ENCODE measurements at places on chromosomes 1 and 21.

DNA sequence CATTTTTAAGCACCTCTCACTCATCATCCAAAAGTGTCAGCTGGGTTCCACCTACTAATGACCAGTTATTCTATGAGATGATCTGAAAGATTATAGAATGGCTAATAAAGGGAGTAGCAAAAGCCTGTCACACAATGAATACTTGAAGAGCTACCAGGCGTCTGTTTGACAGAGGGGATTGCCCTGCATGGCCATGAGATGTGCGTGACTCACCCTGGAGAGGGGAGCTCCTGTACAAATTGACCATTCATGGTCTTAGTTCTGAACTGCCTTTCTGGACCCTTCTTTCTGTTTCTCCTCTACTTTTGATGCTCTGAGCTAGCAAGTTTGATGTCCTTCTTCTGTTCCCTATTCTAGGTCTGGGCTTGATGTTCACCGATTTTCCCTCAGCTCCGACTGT, 85.2 kb upstream of the ABCD3 start:
- DNase-seq, result no peak

DNA sequence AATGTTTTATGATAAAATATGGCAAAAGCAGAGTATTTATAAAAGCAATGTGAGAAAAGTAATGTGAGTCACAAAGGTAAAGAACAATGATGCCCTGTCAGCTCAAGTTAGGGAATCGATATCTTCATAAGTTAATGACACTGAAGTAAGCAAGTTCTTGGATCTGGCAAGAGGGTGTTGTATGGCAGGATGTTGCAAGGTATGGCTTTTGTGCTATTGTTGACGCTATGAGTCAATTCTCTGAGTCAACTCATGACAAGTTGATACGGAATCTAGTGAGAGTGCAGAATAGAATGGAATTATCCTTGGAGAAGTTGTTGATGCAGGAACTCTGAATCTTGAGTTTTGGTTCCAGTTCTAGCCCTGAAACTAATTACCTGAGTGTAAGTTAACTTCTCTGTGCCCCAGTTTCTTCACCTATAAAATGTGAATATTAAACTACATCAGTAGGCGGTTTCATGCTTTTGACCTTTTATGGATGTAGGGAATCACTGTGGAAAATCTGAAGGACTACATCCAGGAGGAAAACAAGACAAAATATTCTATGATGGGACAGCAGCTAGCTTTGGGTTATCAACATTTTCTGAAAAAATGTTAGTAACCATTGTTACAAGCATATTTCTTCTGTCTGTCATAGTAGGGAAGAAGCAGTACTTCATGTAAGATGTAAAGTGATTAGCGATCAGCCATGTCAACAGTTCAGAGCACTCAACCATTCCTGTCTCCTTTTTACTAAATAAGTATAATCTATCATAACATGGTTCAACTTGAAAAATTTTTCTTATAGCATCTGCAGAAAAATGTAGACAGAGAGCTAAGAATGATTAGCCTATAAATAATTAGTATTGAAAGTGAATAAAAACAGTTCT, 96.9 kb downstream of the ATP6V1G3 start:
- peak; percentile 90 for DNase-seq

- no peak for DNase-seq
Observed at GRCh38 chr1:180066150-180066549, 88.5 kb upstream of the QSOX1 start.

- DNase-seq, result no peak
Observed at GRCh38 chr21:35635994-35636393, 424.3 kb downstream of the SETD4 start.

DNA sequence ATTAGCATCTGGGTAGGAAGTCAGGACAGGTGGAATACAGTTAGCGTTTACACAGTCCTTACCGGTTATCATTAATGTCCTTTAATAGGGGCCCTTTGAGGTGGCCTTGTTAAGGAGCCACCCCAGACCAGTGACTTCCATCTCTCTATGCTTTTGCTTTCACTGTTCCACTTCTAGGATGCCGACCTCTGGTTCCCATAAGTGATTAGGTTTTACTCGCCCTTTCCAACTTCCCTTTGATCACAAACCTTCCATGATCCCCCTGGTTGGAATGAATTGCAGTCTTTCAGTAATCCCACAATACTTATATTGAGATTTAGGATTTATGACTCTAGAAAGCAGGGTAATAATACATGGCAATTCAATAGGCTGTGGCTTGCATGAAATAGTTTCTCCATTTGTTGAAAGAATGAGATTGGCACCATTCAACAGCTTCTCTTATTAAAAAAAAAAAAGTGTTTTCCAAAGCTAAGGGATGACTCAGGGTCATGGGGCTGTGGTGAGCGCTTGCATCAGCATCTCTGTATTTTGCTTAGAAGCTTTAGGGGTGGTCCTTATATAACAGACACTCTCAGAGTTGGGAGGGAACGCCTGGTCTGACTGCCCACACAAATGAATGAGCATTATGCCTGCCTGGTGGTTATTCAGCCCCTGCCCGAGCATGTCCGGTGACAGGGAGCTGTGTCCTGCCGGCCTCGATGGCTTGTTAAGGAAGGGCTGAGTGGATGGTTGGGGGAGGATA, 110.5 kb downstream of the CNIH3 start:
- peak; percentile 97 for DNase-seq

GRCh38 chr1:155179112-155180031, 5.7 kb downstream of the TRIM46 start:
- DNase-seq, result no peak

DNA sequence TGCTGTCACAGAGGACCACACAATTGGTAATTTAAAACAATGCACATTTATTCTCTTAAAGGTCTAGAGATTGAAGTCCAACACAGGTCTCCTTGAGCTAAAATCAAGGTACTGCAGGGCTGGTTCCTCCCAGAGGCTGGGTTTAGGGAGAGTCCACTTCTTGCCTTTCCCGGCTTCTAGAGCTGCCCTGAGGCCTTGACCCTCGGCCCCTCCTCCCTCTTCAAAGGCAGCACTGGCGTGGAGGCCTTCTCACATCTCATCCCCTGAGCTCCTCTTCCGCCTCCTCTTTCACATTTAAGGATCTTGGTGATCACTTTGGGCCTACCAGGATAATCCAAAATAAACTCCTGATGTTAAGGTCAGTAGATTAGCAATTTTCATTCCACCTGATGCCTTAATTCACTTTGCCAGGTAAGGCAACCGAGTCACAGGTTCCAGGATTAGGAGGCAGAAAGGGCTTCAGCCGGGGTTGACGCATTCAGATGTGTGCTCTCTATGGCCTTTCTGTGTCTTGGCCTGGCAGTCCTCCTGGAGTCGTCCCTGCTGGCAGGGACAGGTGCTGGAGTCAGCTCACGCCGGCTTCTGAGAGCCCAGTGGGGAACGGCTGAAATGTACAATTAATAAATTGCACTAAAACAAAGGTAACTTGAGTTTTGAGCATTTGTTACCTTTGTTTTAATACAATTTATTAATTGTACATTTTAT, 61.2 kb upstream of the ABCG1 start:
- DNase-seq, result no peak
